Activated CD8-positive, alpha-beta memory T cell treated with anti-CD3 and anti-CD28 coated beads, Interleukin-2, amount 10 ng/mL, durations not matched to agents 7 days and 5 days (primary cell): ENCODE measurements at places on chromosomes 7 and 10. TPM values are rescaled to one million over a fixed set of nuclear protein-coding genes. Genes with fewer than 3 reads are reported as not detected.

- no peak overlapping the region for H3K27ac ChIP-seq
- H3K4me1 ChIP-seq, result peaks cover 10% of the 10 kb centered on the region
- peaks cover 34% of the 10 kb centered on the region for H3K27me3 ChIP-seq
These were observed 123.2 kb downstream of the DNAJB6 start for GRCh38 chr7:157459966-157460365.

- peaks cover 71% of the 10 kb centered on the region for H3K27me3 ChIP-seq
- no peak overlapping the region for H3K27ac ChIP-seq
- peaks cover 4% of the 10 kb centered on the region for H3K4me1 ChIP-seq
- H3K36me3 ChIP-seq, result no peaks in the 10 kb centered on the region
These were observed 8.8 kb upstream of the GRB10 start for GRCh38 chr7:50791363-50791937.

DNA sequence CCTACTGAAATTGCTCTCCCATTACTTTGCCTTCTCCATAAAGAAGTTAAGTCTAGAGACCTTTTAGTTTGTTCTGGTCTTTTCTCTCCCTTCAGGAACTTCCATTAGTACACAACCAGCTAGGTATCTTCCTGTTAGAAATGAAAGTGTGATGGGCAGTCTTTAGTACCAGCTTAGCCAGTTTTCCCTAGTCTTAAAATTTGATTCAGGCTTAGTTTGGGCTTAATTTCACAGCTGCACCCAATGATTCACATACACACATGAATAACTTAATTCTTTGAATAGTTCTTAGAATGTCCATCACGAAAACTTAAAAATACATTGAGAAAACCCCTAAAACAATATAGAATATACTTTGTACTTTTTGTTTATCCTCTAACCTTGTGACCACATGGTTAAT is 2.4 kb upstream of the PPP1R9A start:
- H3K27me3 ChIP-seq, result peaks cover 39% of the 10 kb centered on the region
- peaks cover 6% of the 10 kb centered on the region for H3K4me1 ChIP-seq
- no peak overlapping the region for H3K4me3 ChIP-seq
- no peaks in the 10 kb centered on the region for H3K36me3 ChIP-seq
- no peak for DNase-seq

DNA sequence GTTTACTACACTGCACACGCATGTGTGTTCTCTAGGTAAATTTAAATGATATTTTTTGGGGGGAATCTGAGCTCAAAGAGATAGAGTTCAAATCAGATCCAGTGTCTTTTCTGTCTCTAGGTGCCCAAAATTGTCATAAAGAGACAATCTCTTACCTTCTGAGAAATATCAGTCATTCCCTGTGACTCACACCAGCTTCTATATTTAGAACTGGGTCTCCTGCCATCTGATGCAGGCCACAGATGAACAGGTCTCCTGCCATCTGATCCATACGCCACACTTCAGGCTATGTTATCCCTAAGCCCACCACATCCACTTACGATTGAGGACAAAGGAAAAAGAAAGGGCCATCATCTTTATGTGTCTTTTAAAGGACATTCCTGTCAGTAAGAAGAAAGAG is 136.3 kb upstream of the LAMB4 start:
- no peak overlapping the region for H3K4me3 ChIP-seq
- no peaks in the 10 kb centered on the region for H3K27me3 ChIP-seq
- H3K27ac ChIP-seq, result no peak overlapping the region
- DNase-seq, result no peak
- H3K36me3 ChIP-seq, result no peaks in the 10 kb centered on the region

DNA sequence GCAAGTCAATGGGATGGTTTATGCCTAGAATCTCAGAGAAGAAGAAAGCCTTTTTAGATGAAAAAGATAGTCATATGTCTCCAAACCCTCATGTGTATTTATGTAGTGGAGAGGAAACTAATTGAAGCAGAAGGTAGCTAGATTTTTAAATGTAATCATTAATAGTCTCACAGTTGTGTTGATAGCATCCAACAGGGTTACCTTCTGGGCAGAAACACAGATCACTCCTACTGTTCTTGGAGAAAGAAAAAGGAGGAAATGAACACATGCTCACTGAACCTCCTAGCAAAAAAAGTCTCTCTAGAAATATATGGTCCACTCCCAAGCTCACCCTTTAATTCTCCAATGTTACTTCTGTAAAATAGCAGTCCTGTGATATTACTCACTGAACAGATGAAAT is 777.2 kb upstream of the C7orf33 start:
- no peaks in the 10 kb centered on the region for H3K27me3 ChIP-seq
- DNase-seq, result no peak
- H3K36me3 ChIP-seq, result no peaks in the 10 kb centered on the region
- H3K4me3 ChIP-seq, result no peak overlapping the region
- H3K27ac ChIP-seq, result no peak overlapping the region

The WEE2 gene
- total RNA-seq, result not detected

The JAKMIP3 gene
- 0.19 TPM for total RNA-seq
